A172 (cell line): ENCODE measurements at places on chromosomes 3 and 15.

- no peak for DNase-seq
Measured at GRCh38 chr3:83729576-83729975, 1229.2 kb upstream of the CADM2 start.

DNA sequence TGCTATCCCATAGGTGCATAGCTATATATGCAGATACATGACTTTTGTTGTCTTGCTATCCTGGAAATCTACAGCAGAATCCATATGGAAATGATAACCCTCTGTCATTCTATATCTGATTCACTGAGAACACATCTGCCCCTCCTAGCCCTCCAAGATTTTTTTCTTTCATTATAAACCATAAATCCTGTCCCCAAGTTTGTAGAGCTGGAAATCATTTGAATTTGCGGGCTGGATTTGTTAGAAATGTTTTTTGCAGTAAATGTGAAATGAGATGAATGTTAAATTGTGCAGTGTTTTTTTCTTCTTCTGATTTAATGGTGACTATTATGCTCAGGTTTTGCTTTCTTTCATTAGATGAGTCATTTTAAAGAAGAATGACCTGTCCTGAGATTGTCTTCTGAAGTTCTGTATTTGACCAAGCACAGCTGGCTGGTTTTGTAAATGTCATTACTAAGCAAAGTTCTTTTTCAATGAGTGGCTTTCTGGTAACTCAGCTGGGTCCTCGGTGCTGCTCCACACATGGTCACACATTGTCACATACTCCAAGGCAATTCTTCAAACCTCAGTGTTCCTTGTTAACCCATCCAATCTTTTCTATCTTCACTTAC lies 25.3 kb upstream of the ABHD17C start:
- no peak for DNase-seq

- no peak for DNase-seq
Measured at GRCh38 chr3:133825969-133826727, 20.5 kb downstream of the SRPRB start.

DNA sequence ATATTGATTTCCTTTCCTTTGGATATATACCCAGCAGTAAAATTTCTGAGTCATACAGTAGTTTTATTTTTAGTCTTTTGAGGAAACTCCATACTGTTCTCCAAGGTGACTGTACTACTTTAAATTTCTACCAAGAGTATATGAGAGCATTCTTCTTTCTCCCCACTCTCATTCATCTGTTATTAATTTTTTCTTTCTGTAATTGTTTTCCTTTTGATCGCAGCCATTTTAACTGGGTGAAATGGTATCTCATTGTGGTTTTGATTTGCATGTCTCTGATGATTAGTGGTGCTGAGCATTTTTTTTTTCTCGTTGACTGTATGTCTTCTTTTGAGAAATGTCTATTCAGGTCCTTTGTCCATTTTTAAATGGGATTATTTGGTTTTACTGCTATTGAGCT lies 18.3 kb upstream of the VGLL3 start:
- no peak for DNase-seq

GRCh38 chr15:90219421-90220141 lies 14.2 kb downstream of the CIB1 start:
- no peak for DNase-seq
